Fibroblast of skin of scalp (primary cell): ENCODE measurements at places on chromosomes 7 and 10.

DNA sequence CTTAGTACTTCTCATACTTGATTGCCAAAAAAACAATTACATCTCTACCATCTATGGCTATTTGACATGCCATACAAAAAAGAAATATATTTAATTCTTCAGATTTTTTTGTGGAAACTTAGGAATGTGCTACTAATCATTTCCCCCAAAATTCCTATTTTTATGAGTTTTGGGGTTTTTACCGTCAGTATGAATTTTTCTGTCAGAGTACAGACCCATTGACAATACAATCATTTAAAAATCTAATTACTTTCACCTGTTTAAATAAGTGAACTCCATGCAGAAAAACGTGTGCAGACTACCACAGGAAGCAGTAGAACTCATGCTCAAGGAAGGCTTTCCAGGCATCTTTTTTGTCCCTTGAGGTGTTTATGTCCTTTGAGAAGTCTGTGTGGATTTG lies 48.8 kb upstream of the FOXP2 start:
- peak; percentile 4 for DNase-seq

DNA sequence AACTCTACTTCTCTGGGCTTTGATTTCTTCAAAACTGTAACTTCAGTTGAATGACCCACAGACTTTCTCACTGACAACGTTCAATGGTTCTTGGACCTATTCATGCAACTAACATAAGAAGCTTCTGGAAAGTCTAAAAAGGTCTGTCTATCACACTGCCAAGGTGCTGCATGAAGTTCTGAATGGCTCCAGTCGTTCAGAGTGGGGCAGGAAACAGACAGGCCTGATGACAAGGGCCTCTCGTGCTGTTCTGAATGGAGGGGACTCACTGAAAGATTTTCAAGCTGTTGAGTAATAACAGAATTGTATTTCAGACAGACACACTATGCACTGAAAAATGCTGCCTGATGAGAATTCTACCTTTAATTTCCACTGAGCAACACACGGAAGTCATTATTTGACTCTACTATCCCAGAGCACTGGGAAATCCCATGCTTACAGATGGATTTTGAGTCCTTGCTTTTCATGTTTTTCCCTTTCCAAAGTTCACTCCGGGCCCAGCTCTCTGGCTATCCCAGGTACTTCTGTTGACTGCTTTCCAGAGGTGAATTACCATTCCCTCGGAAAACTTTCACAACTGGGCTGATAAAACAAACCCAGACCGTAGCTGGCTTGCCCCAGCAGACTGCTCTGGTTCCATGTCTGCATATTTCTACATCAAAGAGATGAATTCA lies 204.9 kb upstream of the FRMD4A start:
- no peak for DNase-seq

DNA sequence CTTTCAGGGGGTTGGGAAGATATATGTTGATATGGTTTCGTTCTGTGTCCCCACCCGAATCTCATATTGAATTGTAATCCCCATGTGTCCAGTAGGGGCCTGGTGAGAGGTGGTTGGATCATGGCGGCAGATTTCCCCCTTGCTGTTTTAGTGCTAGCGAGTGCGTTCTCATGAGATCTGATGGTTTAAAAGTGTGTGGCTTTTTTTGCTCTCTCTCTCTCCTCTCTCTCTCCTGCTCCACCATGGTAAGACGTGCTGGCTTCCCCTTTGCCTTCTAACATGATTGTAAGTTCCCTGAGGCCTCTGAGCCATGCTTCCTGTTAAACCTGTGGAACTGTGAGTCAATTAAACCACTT lies 68.4 kb upstream of the PDZD8 start:
- DNase-seq, result no peak

- DNase-seq, result peak; percentile 31
Observed at GRCh38 chr10:5659702-5660528, 6.5 kb downstream of the ASB13 start.

DNA sequence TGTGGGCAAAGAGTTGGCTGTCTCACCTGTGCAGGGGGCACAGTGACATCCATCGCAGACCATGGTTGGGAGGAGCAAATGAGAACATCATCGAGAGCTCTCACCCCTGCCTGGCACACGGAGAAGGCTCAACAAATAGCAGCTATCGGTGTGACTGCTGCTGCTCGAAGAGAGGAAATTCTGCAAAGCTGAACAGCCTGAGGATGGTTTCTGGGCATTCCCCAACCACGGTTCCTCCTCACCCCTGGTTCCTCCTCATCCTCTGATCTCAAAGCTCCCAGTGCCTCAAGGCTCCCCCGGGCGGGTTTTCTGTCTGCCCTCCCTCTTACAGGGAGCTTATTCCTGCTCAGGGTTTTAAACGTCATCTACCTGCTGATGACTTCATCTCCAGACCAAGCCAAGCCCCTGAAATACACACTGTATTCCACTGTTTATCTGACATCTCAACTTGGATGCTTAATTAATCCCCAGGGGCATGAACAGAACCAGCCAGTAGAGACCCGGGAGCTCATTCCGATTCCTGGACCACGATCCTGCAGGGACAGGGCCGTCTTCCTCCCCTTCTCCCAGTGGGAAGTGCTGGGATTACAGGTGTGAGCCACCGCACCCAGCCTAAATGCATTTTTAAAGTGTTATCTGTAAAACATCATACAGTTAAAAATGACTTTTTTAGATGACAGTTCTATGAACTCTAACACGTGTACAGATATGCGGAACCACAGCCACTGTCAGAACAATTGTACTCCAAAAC lies 19.5 kb upstream of the NOM1 start:
- DNase-seq, result no peak

GRCh38 chr7:141943846-141944245 lies 2.9 kb downstream of the CLEC5A start:
- DNase-seq, result no peak

- DNase-seq, result peak; percentile 51
Observed at GRCh38 chr10:22630234-22631174, 83.9 kb downstream of the PIP4K2A start.

- no peak for DNase-seq
Observed at GRCh38 chr10:110013630-110014293, 6.0 kb downstream of the ADD3 start.

DNA sequence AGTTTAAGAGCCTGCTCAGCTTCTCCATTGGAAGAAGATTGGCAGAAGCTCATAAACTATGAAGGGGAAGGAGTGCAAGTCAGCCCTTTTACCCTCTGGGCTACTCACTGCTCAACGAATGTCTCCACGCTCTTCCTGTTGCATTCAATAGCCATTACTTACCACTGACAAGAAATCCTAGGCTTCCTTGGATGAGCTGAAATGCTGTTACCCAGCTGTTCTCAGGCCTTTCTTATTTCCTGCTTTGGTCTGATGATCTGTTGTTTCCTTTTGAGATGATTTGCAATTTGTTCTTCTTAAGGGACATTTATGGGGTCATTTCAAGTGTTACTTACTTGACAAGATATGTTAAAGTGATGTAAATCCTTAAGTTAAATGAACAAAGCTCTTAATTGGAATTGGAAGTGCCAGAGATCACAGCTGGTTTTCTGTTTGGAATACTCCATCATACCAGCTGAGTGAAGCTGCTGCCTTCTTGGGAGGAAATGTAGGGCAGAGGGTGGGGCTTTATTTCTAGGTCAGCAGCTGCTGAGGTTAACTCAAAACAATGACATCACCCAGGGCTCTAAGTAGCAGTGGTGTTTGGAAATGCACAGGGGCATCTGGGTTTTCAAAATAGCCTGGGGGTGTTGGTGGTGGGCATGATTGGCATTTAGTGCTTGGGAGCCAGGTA lies 170.0 kb downstream of the PRKCQ start:
- DNase-seq, result peak; percentile 29

DNA sequence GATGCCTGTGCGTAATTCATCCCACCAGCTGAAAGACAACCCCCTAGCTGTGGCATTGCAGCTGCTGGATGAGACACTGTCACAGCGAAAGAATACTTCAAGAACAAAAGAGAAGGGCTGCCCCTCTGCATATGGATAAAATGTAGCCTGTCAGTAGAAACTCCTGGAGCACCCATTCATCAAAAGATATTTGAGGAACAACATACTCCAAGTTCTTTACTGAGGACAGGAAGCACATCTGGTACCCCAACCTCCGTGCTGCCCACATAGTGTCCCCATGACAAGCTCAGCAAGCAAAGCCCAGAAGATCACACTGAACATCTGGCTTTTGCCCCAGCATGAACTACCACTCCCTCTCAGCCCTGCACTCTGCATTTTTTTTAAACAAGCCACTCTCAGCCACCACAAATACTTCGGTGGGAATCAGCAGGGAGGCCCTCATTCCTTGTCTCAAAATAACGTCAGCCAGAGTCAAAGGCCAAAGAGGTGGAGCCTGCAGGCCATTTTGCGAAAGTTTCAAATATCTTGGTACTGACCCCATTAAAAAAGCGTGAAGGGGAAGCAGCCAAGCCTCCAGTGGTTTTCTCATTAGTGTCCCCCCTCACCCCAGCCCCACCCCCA lies 1.7 kb downstream of the CREB3L2 start:
- DNase-seq, result peak; percentile 94

- DNase-seq, result peak; percentile 10
Observed at GRCh38 chr7:156473476-156474240, 166.9 kb upstream of the RNF32 start.

DNA sequence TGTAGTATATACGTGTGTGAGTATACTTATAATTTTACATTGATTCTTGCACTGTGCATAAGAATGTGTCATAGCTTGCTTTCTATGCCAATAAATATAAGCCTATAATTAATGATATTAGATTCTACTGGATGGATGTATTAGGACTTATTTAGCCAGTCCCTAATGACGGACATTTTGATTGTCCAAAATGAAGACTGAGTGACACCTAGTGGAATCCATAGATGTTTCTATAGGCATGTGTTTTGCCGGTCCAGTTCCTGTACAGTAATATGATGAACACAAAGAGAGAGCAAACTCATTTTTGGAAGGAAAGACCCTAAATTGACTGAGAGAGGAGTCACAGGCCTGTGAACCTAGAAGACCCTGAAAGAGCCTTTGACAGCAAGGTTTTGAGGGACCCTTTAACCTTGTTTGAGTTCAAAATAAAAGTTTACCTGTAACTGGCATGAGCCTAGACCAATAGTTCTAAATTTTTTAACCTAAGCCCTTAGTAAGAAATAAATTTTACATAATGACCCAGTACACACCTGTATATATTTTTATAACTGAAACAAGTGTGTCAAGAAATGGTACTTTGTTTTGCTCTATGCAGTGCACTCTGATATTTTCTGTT lies 42.4 kb upstream of the AGBL3 start:
- peak; percentile 32 for DNase-seq

DNA sequence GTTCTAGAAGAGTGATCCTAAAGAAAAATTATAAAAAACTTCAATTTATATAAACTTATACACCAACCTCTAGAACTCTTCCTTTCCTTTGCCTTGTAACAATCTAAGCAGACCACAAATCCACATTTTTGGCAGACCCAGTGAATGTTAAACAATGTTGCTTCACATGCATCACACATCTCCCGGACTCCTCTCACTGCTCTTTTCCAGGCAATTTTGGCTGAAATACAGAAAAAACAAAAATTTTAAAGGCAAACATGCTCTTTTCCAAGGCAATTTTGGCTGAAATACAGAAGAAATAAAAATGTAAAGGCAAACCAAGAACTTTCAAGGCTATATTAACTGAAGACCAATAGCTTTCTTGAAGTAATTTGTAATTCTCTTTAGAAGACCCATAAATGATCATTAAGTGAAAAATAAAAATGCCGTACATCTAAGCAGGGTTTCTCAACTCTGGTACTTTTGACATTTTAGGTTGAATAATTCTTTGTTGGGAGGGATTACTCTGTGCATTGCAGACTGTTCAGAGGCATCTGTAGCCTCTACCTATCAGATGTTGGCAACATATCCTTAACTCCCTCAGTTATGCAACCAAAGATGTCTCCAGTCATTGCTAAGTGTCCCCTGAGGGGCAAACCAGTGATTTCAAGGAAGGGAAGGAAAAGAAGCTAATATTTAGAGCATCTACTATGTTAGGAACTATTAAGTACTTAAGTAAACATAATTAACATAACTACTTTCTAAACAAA lies 64.4 kb downstream of the NRBF2 start:
- peak; percentile 93 for DNase-seq

- no peak for DNase-seq
Observed at GRCh38 chr10:79351332-79351731, 4.1 kb downstream of the PPIF start.

- no peak for DNase-seq
Observed at GRCh38 chr10:71159892-71160291, 52.5 kb upstream of the UNC5B start.

- peak; percentile 50 for DNase-seq
Observed at GRCh38 chr10:77837248-77837924, 89.2 kb downstream of the DLG5 start.

- DNase-seq, result no peak
Observed at GRCh38 chr10:127398971-127399365, 150.1 kb upstream of the NPS start.

DNA sequence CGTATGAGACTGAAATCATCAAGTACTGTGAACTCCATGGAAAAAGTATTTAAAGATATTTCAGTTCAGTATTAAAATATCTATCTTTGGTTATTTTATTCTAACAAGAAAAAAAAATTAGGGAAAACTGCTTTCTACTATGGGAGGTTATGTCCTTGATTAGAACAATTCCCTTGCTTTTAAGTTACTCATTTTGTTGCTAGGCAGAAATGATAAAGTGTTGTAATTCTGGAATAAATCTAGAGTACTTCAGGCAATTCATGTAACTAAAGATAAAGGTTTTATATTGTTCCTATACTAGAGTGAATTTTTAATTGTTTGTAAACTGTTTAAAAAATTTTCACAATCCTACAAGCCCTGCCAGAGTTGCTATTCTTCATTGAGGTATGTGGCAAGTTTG lies 92.0 kb downstream of the BBS9 start:
- no peak for DNase-seq

- DNase-seq, result no peak
Observed at GRCh38 chr7:107687656-107688055, 27.0 kb downstream of the SLC26A4 start.

- peak; percentile 2 for DNase-seq
Observed at GRCh38 chr7:44678101-44678470, 70.6 kb upstream of the ZMIZ2 start.

GRCh38 chr10:49595003-49595712 lies 15.0 kb upstream of the SLC18A3 start:
- DNase-seq, result no peak

DNA sequence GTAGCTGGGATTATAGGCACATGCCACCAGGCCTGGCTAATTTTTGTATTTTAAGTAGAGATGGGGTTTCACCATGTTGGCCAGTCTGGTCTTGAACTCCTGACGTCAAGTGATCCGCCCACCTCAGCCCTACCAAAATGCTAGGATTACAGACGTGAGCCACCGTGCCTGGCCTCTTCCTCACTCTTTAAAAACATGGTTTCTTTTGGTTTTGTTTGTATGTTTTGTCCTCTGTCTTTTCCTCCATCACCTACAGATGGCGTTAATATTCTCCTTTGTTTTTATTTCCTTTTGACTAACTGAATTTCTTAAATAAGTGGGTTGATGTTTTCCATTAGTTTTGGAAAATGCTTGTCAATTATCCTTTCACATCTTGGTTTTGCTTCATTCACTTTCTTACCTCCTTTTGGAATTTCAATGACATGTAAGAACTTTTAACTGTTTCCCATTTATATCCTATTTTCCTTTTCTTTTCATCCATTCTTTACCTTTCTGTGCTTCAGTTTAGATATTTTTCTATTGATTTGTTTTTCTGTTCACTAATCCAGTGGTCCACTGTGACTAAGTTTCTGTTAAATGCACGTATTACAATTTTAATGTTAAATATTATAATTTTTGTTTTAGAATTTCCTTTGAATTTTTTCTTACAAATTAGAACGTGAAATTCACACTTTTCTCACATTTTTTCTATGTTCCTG lies 104.1 kb downstream of the ZNF467 start:
- peak; percentile 29 for DNase-seq
